ENCODE measurements at places on chromosomes 2 and 18.

GRCh38 chr2:85915606-85916303 lies 27.0 kb upstream of the ST3GAL5 start:
- DNase-seq: no peak

DNA sequence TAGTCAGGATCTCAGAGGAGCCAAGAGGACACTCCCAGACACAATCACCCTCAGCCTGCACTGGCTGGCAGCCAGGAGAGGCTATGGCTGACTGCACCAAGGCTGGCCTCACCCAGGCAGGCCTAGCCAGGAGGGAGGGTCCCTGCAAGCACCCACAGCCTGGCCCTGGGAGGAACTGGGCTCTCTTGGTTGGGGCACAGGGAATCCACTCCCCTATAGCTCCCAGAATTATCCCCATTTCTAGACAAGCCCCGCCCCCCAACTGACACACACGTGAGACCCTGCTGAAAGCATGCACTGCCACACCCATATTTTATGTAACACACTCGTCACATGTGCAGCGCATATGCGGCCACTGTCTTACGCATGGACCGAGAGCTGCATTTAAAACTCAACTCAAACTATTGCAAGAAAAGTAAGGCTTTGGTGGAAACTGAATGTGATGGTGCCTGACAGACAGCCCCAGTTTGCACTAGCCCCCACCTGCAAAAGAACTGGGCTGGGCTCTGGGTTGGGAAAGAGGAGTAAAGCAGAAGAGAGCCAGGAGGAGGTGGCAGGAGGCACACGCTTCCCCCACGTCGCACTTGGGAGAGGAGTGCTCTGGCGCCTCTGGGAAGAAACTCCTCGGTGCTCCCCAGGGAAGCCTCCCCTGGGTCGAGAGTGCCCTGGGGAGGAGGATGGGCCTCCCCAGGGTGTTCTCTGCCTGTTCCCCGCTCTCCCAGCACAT lies 28.9 kb upstream of the ARHGEF4 start:
- no peak for DNase-seq

- no peak for DNase-seq
Observed at GRCh38 chr2:4528246-4528645, 824.9 kb downstream of the DCDC2C start.

DNA sequence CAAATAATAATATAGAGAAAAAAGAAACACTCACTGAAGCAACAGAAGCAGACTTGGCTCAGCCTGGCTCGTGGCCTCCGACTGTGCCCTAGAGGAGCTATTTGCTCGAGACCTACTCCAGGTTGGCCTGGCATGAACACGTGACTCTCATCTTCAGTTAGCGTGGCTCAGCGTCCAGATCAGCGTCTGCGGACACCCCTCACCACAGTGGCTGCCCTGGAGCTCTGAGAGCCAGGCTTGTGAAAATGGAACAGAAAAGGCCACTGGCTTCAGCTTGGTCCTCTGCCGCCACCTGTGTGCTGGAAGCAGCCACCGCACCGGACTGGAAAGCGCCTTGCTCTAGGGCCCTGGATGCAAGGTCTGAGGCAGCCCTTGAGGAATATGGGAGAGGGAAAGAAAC lies 1184.0 kb upstream of the GYPC start:
- no peak for DNase-seq

DNA sequence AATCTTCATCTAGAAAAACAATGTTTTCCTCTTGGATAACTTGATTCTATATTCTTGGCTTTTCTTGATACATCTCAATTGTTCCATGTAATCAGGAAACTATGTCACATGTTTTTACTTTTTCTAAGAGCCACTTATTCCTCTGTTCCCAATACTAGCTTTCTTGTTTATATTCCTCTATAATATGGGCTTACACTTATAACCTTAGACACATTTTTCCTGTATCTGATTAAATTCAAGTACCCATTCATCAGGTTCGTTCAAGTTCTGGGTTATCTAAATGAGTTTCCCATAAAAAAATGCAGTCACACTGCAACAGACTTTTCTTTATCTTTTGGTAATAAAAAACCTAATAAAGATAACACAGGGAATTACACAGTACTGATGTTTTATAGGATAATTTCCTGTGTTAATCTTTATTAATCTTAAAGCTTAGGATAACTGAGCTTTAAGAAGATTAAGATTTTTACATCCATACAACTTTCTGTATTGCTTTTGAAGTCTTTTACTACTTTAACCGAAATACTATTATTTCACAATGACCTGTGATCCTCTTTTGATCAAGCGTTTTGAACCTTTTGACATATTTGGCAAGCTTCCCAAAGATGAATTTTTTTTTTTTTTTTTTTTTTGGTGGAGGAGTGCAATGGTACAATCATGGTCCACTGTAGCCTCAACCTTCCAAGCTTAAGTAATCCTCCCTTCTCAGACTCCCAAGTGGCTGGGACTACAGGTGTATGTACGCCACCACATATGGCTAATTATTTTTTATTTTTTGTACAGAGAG lies 44.3 kb upstream of the C2orf66 start:
- no peak for DNase-seq

DNA sequence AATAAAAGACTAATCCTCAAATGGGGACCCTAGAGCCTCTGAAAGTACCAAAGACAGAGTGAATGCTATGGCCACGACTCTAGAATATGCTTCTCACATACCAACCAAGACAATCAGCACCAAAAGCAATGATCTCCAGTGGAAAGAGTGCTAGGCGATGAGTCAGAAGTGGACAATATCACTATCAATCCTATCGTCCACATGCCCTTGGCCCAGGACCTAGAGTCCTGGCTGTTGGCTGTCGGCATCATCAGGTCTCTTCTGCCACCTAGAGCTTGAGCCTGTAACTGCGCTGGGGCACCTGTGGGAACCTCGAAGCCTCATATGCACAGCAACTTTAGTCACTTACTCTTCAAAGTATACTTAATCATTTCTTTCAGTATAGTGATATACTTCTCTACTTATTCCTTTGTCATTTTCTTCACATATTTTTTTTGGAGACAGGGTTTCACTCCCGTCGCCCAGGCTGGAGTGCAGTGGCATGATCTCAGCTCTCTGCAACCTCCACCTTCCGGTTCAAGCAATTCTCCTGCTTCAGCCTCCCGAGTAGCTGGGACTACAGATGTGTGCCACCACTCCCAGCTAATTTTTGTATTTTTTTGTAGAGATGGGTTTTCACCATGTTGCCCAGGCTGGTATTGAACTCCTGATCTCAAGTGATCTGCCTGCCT lies 29.7 kb downstream of the NOL10 start:
- no peak for DNase-seq

DNA sequence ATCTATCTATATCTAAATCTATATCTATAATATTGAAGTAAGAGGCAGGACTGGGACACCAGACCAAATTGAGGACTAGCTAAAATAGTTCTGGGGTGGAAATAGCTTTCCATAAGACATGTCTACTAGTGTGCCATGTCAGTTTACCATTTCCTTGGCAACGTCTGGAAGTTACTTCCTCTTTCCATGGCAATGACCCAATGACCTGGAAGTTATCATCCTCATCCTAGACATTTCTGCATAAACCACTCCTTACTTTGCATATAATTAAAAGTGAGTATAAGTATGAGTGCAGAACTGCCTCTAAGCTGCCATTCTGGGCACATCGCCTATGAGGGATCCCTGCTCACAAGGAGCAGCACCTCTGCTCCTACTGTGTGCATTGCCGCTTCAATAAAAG lies 734.0 kb upstream of the GCFC2 start:
- DNase-seq: no peak

- no peak for DNase-seq
Observed at GRCh38 chr2:130823886-130824491, 12.7 kb upstream of the ARHGEF4 start.
